ENCODE measurements at places on chromosomes 12 and 14. TPM values are rescaled to one million over a fixed set of nuclear protein-coding genes. Genes with fewer than 3 reads are reported as not detected.
A peak's percentile ranks its signal among the peaks of the same experiment; 100 is the strongest.

GRCh38 chr12:93390031-93390430, 12.3 kb downstream of the NUDT4 start:
- DNase-seq, result no peak

DNA sequence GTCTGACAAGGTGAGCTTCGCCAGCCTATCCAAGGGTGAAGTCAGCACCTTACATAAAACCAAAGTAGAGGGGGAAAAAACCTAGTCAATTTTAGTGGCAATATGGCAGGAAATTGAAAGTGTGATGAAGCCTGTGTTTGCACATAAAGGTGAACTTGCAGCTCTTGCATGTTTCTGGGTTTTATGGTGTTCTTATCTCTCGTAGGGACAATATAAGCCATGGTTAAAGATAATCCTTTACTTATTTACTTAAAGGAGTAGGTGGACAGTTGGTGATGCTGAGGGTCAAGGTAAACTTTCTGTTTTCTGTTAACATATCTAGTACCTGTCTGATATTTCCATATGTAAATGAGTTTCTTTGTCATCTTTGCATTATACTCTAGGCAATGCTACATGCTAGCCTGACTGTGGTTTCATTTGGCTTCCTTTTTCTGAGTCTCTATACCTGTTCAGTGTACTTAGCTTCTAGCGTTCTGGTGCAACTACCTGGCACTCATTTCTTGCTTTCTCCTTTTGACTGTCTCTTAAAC, 32.8 kb downstream of the CCDC91 start:
- no peak for DNase-seq

GRCh38 chr12:6618483-6619225, 11.5 kb upstream of the CHD4 start:
- no peak for DNase-seq

- no peak for DNase-seq
Measured at GRCh38 chr12:31220633-31221550, 105.1 kb downstream of the SINHCAF start.

DNA sequence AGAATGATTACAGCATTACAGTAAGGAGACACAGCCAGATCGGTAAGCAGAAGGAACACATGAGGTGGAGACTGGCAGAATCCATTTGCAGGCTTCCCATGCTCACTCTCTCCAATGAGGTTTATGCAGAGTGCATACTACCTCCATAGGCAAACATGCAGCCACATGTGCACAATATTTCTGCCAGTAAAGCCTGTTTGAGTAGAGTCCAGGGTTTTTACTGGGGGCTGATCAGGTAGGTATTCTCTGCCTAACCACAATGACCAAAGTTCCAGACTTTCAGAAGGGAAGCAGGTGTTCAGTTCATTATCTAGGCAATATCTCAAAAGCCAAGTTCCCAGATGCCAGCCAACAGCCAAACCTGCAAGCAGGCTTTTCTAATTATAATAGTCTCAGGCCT, 31.1 kb downstream of the INTS13 start:
- no peak for DNase-seq

GRCh38 chr14:21804981-21805380, 131.4 kb upstream of the OR4E1 start:
- no peak for DNase-seq

DNA sequence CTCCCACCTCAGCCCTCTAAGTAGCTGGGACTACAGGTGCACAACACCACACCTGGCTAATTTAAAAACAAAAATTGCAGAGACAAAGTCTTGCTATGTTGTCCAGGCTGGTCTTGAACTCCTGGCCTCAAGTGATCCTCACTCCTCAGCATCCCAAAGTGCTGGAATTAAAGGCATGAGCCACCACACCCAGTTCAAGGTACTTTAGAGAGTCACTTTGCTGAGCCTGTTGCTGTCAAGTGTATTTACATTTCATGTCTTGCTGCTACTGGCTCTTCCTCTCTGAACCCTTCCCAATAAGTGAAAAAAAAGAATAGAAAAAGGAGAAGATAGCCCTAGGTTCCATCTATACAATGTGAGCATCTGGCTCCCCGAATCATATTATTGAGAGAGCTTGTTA, 38.4 kb downstream of the SLCO1A2 start:
- no peak for DNase-seq

GRCh38 chr14:50402965-50403364, 6.3 kb upstream of the CDKL1 start:
- no peak for DNase-seq

- no peak for DNase-seq
Measured at GRCh38 chr12:26429070-26429691, 233.8 kb downstream of the SSPN start.

- DNase-seq, result no peak
Measured at GRCh38 chr12:90622431-90622830, 332.5 kb downstream of the CCER1 start.

- DNase-seq, result no peak
Measured at GRCh38 chr12:124808272-124808671, 55.4 kb downstream of the SCARB1 start.

DNA sequence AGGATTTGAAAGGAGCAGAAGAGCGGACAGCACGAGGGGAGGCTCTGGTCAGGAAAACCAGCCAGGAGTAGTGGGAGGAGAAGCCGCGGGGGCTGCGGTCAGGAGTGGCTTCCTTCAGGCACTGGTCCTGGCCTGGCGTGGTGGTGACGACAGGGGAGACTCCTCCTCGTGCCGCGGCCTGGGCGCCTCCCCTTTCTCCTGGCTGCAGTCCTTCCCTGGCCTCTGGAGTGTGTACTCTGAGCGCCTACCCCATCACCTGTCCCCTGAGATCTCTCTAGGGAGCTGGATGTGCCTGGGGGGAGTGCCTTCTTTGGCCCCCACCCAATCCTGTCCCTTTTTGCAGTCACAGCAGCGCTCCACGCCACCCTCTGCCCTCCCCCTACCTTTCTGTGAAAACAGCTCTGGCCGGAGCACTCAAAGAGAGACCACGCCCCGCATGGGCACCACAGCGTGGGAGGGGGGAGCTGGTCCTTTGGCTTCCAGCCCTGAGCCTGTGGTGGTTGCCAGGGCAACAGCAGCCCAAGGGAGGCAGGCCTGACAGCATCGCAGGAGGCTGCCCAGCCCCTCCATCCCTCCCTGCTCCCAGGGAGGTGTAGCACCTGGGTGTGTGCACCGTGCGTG, 125.9 kb downstream of the CALM1 start:
- DNase-seq, result no peak

- peak; percentile 23 for DNase-seq
Measured at GRCh38 chr12:130419116-130419515, 81.4 kb downstream of the PIWIL1 start.

GRCh38 chr14:67941456-67942018, 122.0 kb downstream of the RAD51B start:
- DNase-seq, result no peak

DNA sequence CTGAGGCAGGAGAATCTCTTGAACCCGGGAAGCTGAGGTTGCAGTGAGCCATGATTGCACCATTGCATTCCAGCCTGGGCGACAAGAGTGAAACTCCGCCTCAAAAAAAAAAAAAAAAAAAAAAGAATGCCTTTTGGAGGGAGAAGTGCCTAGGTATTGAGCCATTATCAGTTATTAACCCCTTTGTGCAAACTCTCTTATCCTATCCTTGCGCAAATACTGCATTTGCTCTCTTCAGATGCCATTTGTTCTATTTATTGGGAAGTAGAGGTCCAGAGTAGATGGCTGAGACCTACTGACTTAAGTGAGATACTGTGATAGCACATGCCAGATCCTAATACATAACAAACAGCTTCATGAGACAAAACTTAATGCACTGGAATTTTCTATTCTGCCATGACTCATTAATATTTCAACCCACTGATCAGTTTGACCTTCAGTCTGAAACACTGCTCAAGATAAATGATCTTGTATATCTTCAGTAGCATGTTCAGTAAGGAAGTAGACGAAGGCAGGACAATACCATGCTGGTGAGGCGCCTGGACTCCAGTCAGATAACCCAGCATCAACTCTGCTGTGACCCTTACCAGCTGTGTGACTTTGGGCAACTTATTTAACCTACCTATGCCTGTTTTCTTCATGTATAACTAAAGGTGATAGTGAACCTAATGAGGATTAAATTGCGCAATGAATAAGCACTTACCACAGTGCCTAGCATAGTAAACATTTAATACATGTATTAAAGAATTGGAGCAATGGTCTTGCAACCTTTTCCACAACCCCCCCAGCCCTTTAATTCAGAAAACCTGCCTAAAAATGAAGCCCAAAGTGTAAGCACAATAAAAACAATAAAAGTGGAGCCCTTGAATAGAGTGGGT, 5.7 kb upstream of the DNAAF2 start:
- no peak for DNase-seq

GRCh38 chr12:118330421-118331018, 42.2 kb downstream of the TAOK3 start:
- no peak for DNase-seq

DNA sequence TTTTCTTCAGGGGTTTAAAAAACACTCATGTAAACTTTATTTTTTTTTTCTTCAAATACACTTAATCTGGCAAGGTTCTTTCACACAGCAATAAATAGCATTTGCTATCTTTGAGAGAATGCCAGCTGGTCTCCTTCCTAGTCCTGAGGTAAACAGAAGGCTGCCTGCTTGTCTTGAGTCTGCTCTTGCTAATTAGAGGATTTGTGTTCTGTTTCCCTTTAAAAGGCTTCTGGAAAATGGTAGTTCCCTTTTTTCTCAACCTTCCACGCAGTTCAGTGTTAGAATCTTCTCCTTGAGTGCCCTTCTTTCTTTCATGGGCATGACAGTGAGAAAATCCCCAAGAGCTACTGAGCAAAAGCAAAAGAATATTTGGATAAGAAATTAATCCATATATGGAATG, 92.3 kb upstream of the DCN start:
- no peak for DNase-seq

DNA sequence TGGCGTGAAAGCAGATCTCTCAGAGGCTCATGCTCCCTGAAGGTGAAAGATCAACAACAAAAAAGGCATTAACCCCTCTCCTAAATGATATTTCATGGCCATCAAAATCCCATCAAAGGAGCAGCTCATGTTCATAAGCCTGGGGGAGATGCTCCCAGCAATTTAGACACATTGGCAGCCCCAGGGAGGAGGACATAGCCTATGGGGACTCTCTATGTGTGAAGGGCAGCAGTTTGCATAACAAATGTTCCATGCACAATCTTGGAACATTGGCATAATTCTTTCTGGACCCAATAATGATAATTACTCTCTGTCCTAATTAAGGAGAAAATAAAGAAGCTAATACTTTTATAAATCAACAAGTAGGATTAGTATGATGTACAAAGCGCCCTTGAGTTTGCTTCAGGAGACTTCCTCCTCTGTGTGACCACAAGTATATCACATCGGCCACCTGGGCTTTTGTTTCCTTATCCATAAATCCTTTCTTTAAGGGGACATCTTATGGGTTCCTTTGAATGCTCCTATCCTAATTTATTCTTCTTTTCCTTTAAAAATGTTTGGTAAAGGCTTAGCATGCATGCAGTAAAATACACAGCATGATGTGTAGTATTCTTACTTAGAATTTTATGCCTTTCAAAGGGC, 161.9 kb upstream of the PLEKHG7 start:
- DNase-seq, result no peak

The C1QL4 gene
- not detected for total RNA-seq

The TAS2R14 gene
- total RNA-seq, result 0.39 TPM

The CLMN gene
- total RNA-seq, result 3.4 TPM

The ANKLE2 gene
- total RNA-seq, result 23.8 TPM

The ADCY4 gene
- total RNA-seq, result 25.5 TPM

The ALX1 gene
- not detected for total RNA-seq

The RNASE4 gene
- total RNA-seq, result 44.4 TPM
